ENCODE measurements at places on chromosomes 2 and 18.

DNA sequence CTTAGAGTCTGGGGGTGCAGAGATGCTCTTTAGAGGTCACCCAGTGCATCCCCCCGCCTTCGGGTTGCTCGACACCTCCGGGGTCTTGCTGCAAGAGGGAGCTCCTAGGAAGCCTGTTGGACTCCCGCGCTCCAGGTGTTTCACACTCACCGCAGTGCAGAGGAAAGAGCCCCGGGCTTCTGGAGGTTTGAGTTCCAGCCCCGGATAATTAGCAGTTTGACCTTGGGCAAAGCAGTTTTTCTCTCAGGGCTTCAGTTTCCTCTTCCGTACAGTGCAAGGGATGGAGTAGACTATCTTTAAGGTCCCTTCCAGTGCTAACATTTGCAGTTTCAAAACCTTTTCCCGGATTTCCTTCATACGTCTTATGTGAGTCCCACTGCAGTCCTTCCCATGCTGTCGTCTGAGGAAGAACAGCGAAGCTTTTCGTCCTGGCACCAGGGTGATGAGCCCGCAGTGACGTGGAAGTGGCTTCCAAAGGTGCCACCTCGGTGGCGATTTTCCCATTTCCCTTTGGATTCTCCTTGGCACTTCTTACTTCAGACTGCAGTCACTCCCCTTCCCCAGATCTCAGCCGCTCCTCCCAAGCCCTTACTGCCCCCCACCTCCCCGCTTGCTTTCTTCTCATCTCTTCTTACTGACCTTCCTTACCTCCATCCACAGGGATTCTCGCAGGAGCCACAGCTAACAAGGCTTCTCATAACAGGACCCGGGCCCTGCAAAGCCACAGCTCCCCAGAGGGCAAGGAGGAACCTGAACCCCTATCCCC is 585 bp downstream of the PNKD start:
- no peak for DNase-seq

DNA sequence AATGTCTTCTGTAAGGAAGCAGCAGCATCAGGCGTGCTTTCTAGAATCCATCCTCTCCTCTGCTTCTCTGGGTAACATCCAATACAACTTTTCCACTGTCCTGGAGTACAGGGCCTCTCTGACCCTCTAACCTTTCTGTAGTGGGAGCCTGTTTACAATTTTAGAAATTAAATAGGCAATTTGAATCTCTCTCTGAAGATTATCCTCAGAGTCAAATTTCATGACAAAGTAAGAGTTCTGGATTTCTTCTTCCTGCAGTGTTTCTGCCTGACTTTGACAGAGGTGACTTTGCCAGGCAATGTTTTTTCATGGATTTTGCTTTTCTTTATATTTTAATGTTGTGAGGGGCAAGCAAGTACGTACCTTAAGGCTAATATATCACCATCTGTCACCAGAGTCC is 558.4 kb downstream of the PARD3B start:
- no peak for DNase-seq

- peak; percentile 77 for DNase-seq
Measured at GRCh38 chr2:126885751-126886210, 12.9 kb upstream of the TEX51 start.

GRCh38 chr18:58095222-58095621 is 51.2 kb downstream of the NEDD4L start:
- no peak for DNase-seq

- DNase-seq, result no peak
Measured at GRCh38 chr2:1864981-1865421, 120.7 kb upstream of the PXDN start.

GRCh38 chr2:53576166-53576565 is 191.4 kb upstream of the CHAC2 start:
- DNase-seq, result no peak

DNA sequence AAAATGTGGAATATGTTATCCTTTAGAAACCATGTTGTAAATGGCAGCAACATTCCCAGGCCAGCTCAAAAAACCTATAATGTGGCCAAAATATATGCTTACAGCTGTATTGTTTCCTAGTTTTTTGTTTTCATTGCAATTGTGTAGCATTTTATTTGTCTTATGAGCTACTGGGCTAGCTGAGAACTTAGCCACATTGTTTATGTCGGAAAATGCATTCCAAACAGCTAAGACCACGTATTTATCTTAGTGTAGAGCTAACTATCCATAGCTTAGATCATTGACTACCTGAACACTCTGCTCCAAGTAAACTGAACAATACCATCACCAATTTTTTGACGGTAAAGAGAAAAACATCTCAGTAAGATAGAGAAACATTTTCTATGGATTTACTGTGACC is 38.4 kb downstream of the METAP1D start:
- DNase-seq, result no peak

GRCh38 chr18:32096946-32097345 is 5.3 kb downstream of the RNF138 start:
- DNase-seq, result no peak

DNA sequence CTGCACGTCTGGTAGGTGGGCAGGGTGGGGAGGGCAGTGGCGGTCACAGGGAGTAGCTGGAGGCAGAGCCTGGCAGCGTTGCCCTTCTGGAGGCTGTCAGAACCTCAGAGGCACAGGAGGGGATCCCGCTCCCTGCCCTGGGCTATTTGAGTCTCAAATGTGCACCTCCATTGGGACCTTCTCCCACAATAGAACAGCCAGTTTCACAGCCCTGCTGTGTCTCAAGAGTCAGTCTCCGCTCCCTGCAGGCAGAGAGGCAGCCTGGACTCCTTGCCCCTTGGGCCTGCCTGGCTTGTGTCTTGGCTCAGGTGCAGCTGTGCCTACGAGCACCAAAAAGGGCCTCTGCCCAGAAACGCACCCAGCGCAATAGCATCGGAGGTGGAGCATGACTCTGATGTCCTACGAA is 57.4 kb downstream of the FAM168B start:
- no peak for DNase-seq

GRCh38 chr2:181070119-181070835 is 89.9 kb downstream of the UBE2E3 start:
- DNase-seq, result no peak

- DNase-seq, result no peak
Measured at GRCh38 chr2:3683748-3684454, 19.5 kb upstream of the DCDC2C start.

GRCh38 chr2:117968722-117969121 is 45.1 kb downstream of the CCDC93 start:
- no peak for DNase-seq

- no peak for DNase-seq
Measured at GRCh38 chr2:226312155-226312554, 487.5 kb downstream of the IRS1 start.

DNA sequence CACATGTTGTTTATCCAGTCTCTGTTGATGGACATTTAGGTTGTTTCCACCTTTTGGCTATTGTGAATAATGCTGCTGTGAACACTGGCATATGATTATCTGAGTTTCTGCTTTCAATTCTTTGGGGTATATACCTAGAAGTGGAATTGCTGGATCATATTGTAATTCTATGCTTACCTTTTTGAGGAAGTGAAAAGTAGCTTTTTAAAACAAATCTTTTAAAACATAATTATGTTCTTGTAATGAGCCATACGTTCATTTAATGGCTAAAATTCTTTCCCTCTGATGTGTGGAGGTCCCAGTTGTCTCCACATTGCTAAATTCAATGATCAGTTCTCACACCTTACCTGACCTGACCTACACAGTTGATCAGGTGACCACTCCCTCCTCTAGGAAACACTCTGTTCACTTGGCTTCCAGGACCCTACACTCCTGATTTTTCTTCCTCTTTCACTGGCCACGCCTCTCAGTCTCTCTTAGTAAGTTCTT is 27.8 kb upstream of the SERTAD2 start:
- DNase-seq, result no peak

- no peak for DNase-seq
Measured at GRCh38 chr2:165448406-165448805, 21.1 kb upstream of the CSRNP3 start.

DNA sequence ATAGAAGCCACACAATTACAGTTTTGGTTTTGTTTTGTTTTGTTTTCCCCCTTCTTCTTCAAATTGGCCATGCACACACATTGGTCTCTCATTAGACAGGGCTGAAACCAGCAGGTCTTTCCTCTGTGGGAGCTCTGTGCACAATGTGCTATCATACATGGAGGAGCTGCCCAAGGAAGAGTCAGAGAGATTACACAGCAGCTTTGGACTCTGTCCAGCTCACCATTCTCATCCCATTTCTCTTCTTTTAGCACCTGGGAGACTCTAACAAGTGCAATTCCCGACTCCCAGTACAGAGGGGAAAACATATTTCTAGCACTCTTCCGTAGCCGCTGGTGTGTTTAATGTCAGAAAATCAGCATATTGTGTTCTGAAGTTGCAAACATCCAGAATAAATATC is 29.4 kb downstream of the POU3F3 start:
- DNase-seq, result no peak

GRCh38 chr2:42184346-42184745 is 15.2 kb downstream of the EML4 start:
- no peak for DNase-seq

DNA sequence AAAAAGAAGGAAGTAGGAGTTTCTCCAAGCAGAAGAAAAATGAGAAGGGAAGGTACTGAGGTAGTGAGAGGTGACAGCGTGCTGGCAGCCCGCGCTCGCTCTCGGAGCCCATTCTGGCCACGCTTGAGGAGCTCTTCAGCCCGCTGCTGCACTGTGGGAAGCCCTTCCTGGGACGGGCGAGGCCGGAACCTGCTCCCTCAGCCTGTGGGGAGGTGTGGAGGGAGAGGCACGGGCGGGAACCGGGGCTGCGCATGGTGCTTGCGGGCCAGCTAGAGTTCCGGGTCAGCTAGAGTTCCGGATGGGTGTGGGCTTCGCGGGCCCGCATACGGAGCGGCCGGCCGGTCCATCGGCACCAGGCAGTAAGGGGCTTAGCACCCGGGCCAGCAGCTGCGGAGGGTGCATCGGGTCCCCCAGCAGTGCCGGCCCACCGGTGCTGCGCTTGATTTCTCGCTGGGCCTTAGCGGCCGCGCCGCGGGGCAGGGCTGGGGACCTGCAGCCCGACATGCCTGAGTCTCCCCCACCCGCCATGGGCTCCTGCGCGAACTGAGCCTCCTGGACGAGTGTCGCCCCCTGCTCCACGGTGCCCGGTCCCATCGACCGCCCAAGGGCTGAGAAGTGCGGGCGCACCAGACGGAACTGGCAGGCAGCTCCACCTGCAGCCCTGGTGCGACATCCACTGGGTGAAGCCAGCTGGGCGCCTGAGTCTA is 11.1 kb upstream of the CYS1 start:
- no peak for DNase-seq

- no peak for DNase-seq
Measured at GRCh38 chr2:53842891-53843290, 16.9 kb downstream of the GPR75 start.

DNA sequence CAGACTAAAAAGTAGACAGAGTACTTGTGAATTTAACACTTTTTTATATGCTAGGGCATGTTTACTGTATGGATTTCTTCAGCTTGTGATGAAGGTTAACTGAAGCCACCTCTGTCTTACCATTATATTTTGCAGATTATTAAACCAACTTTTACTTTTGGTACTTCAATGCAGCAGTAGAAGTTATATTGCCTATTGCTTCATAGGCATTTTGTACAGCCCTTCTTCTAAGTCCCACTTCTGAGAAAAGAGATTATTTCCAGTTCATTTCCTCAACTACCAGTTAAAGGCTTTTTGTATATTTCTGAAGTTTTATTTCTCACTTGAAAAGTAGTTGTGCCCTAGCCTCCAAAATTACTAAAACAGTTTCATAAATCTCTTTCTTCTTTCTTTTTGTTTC is 256.4 kb upstream of the FBXO11 start:
- no peak for DNase-seq

- DNase-seq, result no peak
Measured at GRCh38 chr2:166768393-166769123, 119.7 kb upstream of the XIRP2 start.

- DNase-seq, result peak; percentile 45
Measured at GRCh38 chr2:105328281-105329196, 996 bp downstream of the TGFBRAP1 start.

- DNase-seq, result no peak
Measured at GRCh38 chr2:204840504-204840903, 295.2 kb downstream of the PARD3B start.

- no peak for DNase-seq
Measured at GRCh38 chr2:181076658-181077057, 96.3 kb downstream of the UBE2E3 start.

DNA sequence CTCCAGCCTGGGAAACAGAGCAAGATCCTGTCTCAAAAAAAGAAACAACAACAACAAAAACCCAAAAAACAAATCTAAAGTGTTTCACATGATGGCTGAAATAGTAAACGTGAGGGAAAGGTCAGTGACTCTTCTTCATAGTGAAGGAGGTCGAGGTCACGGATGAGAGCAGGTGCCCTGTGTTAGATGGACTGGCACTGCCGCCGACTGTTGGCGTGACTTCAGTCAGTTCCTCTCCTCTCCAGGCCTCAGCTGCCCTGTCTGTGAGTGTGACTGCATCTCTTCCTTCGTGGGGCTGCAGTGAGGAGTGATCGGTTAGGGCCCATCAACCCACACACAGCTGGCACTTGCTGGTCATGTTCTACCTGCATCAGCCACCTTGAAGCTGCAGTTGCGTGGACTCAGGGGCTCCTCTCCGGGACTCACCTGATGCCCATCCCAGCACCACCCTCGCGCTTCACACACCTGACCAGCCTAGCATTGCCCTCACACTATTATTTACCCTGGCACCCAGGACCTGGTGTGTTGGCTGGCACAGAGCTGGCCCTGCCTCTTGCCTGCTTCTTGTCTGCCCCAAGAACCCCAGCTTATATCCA is 30.1 kb upstream of the TMEM87B start:
- DNase-seq, result no peak

DNA sequence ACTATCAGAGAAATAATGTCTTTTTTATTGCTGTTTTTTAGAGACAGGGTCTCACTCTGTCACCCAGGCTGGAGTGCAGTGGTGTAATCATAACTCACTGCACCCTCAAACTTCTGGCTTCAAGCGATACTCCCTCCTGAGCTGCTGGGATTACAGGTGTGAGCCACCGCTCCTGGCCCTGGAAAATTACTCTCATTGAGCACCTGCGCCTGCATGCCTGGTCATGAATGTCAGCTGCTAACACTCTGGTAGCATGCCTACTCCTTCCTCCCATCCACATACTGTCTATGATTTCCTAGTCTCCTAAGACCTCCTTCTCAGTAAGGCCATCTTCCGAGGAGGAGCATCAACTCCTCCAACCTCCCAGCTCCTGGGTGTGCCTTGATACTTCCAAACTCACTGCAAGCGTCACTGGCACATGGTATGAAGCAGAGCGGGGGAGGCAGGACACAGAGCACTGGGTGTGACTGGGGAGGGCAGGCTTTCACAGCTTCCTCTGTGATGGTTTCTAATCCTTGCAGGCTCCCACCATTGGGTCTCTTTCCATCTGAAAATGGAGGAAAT is 1.6 kb upstream of the MAP2 start:
- peak; percentile 29 for DNase-seq

- DNase-seq, result no peak
Measured at GRCh38 chr2:66507673-66508201, 72.8 kb downstream of the MEIS1 start.

All from ovary (tissue), 10 donors.